Neural progenitor cell (in vitro differentiated cells): ENCODE measurements at places on chromosomes 4 and X. TPM values are rescaled to one million over a fixed set of nuclear protein-coding genes. Genes with fewer than 3 reads are reported as not detected.

GRCh38 chr4:108149588-108150380 is 18.9 kb downstream of the LEF1 start:
- H3K4me3 ChIP-seq: no peak overlapping the region
- H3K36me3 ChIP-seq: no peaks in the 10 kb centered on the region
- H3K4me1 ChIP-seq: peaks cover 12% of the 10 kb centered on the region
- H3K27ac ChIP-seq: no peak overlapping the region
- H3K27me3 ChIP-seq: no peaks in the 10 kb centered on the region

- no peaks in the 10 kb centered on the region for H3K27me3 ChIP-seq
- no peaks in the 10 kb centered on the region for H3K36me3 ChIP-seq
- no peak overlapping the region for H3K4me3 ChIP-seq
- DNase-seq: no peak
- H3K27ac ChIP-seq: no peak overlapping the region
- peaks cover 22% of the 10 kb centered on the region for H3K4me1 ChIP-seq
Observed at GRCh38 chr4:159023741-159024140, 79.1 kb upstream of the RAPGEF2 start.

DNA sequence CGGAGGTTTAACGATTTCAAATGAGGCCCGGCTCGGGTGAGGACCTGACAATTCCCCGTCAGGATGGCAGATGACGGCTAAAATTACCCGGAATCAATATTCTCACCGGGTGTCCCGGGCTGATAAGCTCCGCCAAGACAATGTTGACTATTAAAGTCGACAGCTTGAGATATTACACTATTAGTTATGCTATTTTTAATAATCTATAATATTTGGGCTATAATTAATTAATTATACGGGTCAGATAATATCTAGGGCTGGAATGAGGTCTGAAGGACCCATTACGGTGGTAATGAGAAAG is 9.4 kb upstream of the NKX1-1 start:
- no peak overlapping the region for H3K4me3 ChIP-seq
- H3K27ac ChIP-seq: no peak overlapping the region

The CXXC4 gene
- 23.6 and 40.2 TPM in 2 replicates for total RNA-seq

The NPY1R gene
- 4.6 and 7.9 TPM in 2 replicates for total RNA-seq

The TCP11X2 gene
- 0.88 and 1.1 TPM in 2 replicates for total RNA-seq

- no peak for DNase-seq
- H3K36me3 ChIP-seq: no peaks in the 10 kb centered on the region
- peaks cover 19% of the 10 kb centered on the region for H3K4me1 ChIP-seq
- H3K4me3 ChIP-seq: no peak overlapping the region
- no peaks in the 10 kb centered on the region for H3K27me3 ChIP-seq
- no peak overlapping the region for H3K27ac ChIP-seq
Observed at GRCh38 chr4:108355902-108356535, 187.3 kb upstream of the LEF1 start.

GRCh38 chr4:101527188-101527587 is 179.9 kb upstream of the PPP3CA start:
- H3K27ac ChIP-seq: no peak overlapping the region
- no peak for DNase-seq
- no peaks in the 10 kb centered on the region for H3K36me3 ChIP-seq
- H3K27me3 ChIP-seq: no peaks in the 10 kb centered on the region
- no peaks in the 10 kb centered on the region for H3K4me1 ChIP-seq
- no peak overlapping the region for H3K4me3 ChIP-seq

The HERC5 gene
- 4.1 and 6.6 TPM in 2 replicates for total RNA-seq

DNA sequence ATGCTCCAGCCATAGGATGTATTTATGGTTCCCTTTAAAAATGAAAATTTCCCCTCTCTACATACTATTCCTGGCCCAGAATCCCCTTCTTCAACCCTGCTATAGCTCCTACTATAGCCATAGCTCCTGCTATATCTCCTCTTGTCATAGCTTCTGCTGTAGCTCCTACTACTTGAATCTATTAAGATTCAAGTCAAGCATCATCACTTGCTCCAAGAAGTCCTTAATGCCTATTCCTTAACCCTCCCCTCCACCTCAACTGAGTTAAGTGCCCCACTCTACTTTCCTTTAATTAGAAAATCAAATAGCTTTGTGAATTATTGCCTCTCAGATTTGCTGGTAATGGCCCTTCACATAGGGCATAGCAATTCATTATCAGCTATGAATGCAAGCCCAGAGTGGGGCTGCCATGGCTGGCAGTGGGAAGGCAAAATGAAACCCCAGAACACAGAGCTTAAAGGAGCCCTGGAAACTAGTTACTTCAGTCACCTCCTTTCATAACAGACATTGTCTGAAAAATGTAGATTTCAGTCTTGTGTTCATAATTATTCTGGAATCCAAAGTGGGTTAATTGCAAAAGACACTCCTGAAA is 15.4 kb downstream of the OCIAD2 start:
- no peak overlapping the region for H3K27ac ChIP-seq
- H3K27me3 ChIP-seq: no peaks in the 10 kb centered on the region
- DNase-seq: no peak
- no peak overlapping the region for H3K4me3 ChIP-seq
- no peaks in the 10 kb centered on the region for H3K4me1 ChIP-seq
- no peaks in the 10 kb centered on the region for H3K36me3 ChIP-seq

GRCh38 chr4:110735686-110736085 is 112.8 kb upstream of the PITX2 start:
- no peak overlapping the region for H3K27ac ChIP-seq
- no peak overlapping the region for H3K4me3 ChIP-seq
- DNase-seq: no peak

The NUP54 gene
- total RNA-seq: 107 and 161 TPM in 2 replicates

DNA sequence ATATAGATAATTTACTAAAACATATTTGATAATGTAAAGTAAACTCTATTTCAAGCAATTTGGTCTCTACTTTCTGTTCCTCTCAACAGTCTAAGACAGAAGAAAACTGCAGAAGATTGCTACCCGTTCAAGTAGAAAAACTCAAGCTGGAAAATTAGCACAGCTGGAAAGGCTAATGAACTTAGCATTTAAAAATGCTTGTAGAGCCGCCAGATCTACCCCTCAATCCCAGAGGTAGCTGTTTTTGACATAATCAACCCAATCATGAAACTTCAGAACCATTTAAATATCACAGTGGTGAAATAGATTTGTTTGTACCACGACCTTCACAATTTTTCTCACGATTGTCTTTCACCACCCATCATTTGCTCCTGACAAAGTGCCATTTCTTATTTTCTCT is 479.5 kb downstream of the SPRY1 start:
- no peaks in the 10 kb centered on the region for H3K27me3 ChIP-seq
- H3K4me3 ChIP-seq: no peak overlapping the region
- H3K4me1 ChIP-seq: peaks cover 25% of the 10 kb centered on the region
- DNase-seq: no peak
- H3K36me3 ChIP-seq: no peaks in the 10 kb centered on the region

DNA sequence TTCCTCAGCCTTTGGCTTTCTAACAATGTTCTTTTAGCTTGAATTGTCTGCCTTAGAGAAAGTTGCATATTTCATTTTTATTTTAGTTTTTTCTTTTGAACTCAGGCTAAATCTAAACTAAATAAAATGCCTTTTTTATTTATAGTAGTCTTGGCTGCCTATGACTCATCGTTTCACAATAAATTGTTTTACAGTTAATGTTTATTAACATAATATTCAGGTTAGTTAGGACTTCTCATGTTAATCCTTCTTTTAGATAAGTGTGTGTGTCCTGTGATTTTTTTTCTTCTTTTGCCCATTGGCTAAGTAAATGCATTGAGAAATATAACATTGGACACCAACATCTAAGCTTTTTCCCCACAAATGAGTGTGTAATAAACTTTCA is 1.6 kb downstream of the RP2 start:
- peaks cover 5% of the 10 kb centered on the region for H3K4me1 ChIP-seq
- no peaks in the 10 kb centered on the region for H3K27me3 ChIP-seq
- H3K4me3 ChIP-seq: peak overlapping the region; percentile 68
- no peak for DNase-seq
- no peaks in the 10 kb centered on the region for H3K36me3 ChIP-seq
- no peak overlapping the region for H3K27ac ChIP-seq

DNA sequence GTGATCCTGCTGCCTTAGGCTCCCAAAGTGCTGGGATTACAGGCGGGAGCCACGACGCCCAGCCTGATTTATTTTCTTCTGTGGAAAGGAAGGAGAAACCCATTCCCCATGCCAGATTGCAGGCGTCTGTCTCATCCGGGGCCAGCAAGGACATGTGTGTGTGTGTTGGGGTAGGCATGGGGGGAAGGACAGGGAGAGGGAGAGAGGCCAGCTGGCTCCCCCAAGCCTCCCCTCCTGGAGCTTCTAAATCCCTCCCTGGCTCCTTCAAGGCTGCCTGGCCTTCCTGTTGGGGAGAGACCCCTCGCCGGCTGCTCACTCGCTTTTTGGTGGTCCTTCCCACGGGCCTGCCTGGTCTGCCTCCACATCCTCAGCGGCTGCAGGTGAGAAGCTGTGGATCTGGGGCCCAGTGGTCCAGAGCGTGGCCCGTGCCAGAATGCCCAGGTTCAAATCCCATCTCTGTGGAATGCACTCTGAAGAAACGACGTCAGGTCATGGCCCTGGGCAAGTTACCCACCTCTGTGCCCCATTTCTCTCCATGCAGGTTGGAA is 1.3 kb upstream of the PLXNB3 start:
- no peak for DNase-seq
- H3K36me3 ChIP-seq: no peaks in the 10 kb centered on the region
- no peaks in the 10 kb centered on the region for H3K27me3 ChIP-seq
- no peak overlapping the region for H3K27ac ChIP-seq

DNA sequence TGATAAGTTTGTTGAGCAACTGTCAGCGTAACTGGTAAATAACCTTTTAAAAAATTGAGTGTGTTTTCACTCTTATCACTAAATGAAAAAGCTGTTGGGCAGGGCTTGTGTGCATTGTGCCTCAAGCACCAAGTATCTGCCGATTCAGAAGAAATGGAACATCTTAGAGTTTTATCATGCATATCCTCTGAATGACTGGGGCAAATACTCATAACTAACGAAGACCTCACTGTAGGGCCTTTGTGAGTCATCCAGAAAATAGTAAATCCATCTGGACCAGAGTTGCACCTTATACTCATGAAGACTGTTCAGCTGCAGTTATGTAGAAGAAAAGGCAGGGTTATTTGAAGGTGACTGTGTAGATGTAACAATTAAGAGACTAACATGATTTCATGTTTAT is 222.1 kb downstream of the CAMK2D start:
- H3K4me3 ChIP-seq: no peak overlapping the region
- no peaks in the 10 kb centered on the region for H3K27me3 ChIP-seq
- DNase-seq: no peak
- no peaks in the 10 kb centered on the region for H3K36me3 ChIP-seq
- H3K27ac ChIP-seq: no peak overlapping the region

DNA sequence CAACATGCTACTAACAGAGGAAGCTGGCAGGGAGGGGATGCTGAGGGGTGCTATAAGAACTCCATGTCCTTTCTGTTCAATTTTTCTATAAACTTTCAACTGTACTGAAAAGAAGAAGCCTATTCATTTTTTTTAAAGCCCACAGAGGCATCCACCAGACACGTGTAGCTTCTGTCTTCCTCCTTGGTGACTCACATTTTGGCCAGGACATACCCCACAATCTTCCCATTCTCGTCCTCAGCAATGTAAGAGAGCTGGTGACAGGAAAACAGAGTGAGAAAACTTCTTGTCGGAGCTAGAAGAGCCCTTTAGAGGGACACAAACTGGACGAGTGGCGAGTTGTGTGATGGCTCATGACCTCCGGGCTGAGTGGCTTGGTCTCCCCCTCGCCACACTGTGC is 1.1 kb downstream of the NAA10 start:
- H3K27me3 ChIP-seq: no peaks in the 10 kb centered on the region
- DNase-seq: no peak
- no peak overlapping the region for H3K27ac ChIP-seq
- H3K4me3 ChIP-seq: peak overlapping the region; percentile 73
- H3K36me3 ChIP-seq: no peaks in the 10 kb centered on the region

GRCh38 chrX:12239356-12240082 is 101.2 kb downstream of the FRMPD4 start:
- H3K4me1 ChIP-seq: no peaks in the 10 kb centered on the region
- H3K4me3 ChIP-seq: no peak overlapping the region
- H3K36me3 ChIP-seq: no peaks in the 10 kb centered on the region
- no peaks in the 10 kb centered on the region for H3K27me3 ChIP-seq
- no peak for DNase-seq

GRCh38 chr4:21454201-21454600 is 494.4 kb downstream of the KCNIP4 start:
- H3K27me3 ChIP-seq: no peaks in the 10 kb centered on the region
- no peak overlapping the region for H3K27ac ChIP-seq

DNA sequence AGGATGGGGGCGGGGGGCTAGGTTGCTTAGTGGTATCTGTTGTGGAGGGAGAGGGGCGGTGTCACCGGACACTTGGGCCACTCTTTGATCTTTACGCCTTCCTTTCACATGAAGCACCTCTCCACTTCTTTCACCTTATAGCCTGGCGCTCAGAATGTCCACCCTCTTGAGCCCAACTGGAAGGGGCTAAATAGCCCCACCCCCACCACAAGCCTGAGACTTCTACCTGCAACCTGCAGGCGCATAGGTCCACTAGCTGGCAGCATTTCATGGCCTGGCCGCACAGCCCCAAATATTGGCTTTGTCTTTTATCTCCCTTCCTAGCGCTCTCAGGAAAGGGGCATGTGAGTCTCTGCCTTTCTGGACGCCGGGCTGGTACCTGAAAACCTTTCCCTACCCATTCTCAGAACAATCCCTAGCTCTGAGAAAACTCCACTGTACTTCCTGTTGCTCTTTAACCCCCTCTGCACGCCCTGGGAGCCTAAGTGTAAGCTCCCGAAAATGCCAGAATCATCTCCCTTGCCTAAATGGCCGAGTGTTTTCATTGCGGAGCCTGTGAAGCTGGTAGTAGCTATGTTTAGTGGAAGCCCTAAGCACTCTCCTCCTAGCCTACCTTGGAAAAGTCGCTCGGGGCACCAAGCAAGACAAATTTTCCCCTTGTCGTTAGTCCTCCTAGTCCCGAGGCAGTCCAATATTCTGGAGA is 1.2 kb upstream of the TRPC5 start:
- H3K36me3 ChIP-seq: no peaks in the 10 kb centered on the region
- H3K4me1 ChIP-seq: peaks cover 18% of the 10 kb centered on the region
- H3K4me3 ChIP-seq: peak overlapping the region; percentile 71
- peak; percentile 36 for DNase-seq

The MRPL1 gene
- total RNA-seq: 28.8 and 48.5 TPM in 2 replicates

GRCh38 chrX:69319376-69319775 is 154.1 kb upstream of the PJA1 start:
- no peak for DNase-seq
- peaks cover 25% of the 10 kb centered on the region for H3K4me1 ChIP-seq
- no peaks in the 10 kb centered on the region for H3K27me3 ChIP-seq
- H3K36me3 ChIP-seq: no peaks in the 10 kb centered on the region
- no peak overlapping the region for H3K4me3 ChIP-seq

DNA sequence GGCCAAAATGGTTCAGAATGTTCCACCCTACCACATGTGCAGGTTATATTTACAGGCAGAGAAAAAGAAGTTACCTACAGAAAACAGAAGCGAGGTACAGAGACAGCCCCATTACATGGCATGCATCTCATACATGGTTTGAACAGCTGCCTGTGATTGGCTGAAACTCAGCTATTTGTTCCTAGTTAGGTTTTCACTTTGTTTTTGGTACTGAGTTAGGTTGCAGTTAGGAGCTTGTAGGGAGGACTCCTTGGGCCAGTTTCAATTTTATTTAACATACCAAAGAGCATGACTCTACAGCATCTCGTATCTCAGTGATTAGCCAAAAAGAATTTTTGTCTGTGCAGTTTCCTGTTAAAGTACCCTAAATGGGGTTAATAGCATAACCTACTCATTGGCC is 392.0 kb downstream of the MAPK10 start:
- H3K36me3 ChIP-seq: no peaks in the 10 kb centered on the region
- H3K4me1 ChIP-seq: no peaks in the 10 kb centered on the region
- no peak for DNase-seq
- H3K4me3 ChIP-seq: no peak overlapping the region

The MMGT1 gene
- 22.1 and 26.0 TPM in 2 replicates for total RNA-seq

GRCh38 chr4:176927664-176928063 is 134.9 kb upstream of the VEGFC start:
- no peaks in the 10 kb centered on the region for H3K36me3 ChIP-seq
- H3K27ac ChIP-seq: no peak overlapping the region
- no peak overlapping the region for H3K4me3 ChIP-seq

The ARHGEF9 gene
- total RNA-seq: 49.7 and 53.0 TPM in 2 replicates
